ENCODE measurements at places on chromosomes 11 and 22. TPM values are rescaled to one million over a fixed set of nuclear protein-coding genes. Genes with fewer than 3 reads are reported as not detected.

POLD3 gene
- total RNA-seq: 14.0 TPM

SLC1A2 gene
- 0.67 TPM for total RNA-seq

TH gene
- total RNA-seq: not detected

OR2AT4 gene
- total RNA-seq: not detected

COA4 gene
- total RNA-seq: 62.9 TPM

USH1C gene
- 3.9 TPM for total RNA-seq

GRCh38 chr11:9118277-9118676 is 26.9 kb upstream of the SCUBE2 start:
- H3K36me3 ChIP-seq: no peaks in the 10 kb centered on the region
- H3K27ac ChIP-seq: no peak overlapping the region
- H3K27me3 ChIP-seq: no peaks in the 10 kb centered on the region

- no peak overlapping the region for H3K4me3 ChIP-seq
- no peak for DNase-seq
- no peaks in the 10 kb centered on the region for H3K27me3 ChIP-seq
- no peaks in the 10 kb centered on the region for H3K4me1 ChIP-seq
- no peak overlapping the region for H3K27ac ChIP-seq
Measured at GRCh38 chr11:131663405-131664200, 293.2 kb downstream of the NTM start.

DNA sequence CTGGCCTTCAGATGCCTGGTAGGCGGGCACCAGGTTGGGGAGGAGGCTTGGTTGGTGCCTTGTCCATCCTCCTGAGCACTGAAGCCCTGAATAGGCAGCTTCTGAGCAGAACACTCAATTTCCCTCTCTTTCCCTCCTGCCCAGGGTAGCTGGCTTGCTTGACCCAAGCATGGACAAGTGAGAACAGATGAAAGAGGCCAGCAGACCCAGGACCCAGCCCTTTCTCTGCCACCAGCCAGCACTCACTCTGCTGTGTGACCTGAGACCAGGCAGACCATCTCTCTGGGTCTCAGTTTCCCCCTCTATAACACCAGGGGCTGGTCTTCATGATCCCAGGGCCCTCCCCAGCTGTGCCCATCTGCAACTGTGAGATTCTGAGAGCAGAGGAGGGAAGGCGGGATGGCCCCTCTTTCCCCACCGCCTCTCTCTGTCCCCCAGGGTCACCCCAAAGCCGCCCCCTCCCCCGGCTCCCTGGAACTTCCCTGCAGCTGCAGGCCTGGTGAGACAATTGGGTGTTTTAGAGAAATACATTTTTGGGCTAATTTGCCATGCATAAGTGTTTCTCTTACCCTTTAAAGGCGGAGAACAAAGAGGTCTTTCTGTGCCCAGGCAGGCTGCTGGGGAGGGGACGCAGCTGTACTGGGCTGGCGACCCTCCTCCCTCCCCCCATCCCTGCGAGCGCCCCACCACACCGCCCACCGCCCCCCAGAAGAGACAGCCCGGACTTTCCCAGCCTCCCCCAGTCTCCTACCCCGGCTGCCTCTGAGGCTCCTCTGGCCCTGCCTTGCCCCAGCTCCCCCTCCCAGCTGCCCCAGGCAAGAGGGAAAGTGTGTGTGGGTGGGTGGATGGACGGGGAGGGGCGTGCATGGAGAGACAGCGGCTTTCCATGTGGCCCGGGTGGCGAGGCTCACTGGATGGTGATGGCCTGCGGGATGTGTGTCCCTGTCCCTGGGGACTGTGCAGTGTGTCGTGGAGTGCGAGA is 30.8 kb upstream of the PICK1 start:
- H3K36me3 ChIP-seq: no peaks in the 10 kb centered on the region
- H3K4me3 ChIP-seq: no peak overlapping the region
- no peaks in the 10 kb centered on the region for H3K27me3 ChIP-seq
- no peak overlapping the region for H3K27ac ChIP-seq
- peaks cover 26% of the 10 kb centered on the region for H3K4me1 ChIP-seq

- H3K4me1 ChIP-seq: peaks cover 10% of the 10 kb centered on the region
- no peak overlapping the region for H3K4me3 ChIP-seq
- H3K27ac ChIP-seq: no peak overlapping the region
- DNase-seq: no peak
Measured at GRCh38 chr11:130729678-130730300, 186.5 kb downstream of the SNX19 start.

- no peak overlapping the region for H3K27ac ChIP-seq
- H3K27me3 ChIP-seq: no peaks in the 10 kb centered on the region
- peaks cover 7% of the 10 kb centered on the region for H3K36me3 ChIP-seq
- no peaks in the 10 kb centered on the region for H3K4me1 ChIP-seq
- no peak overlapping the region for H3K4me3 ChIP-seq
Measured at GRCh38 chr11:9859554-9860305, 195.9 kb downstream of the SWAP70 start.

- no peaks in the 10 kb centered on the region for H3K4me1 ChIP-seq
- H3K27me3 ChIP-seq: no peaks in the 10 kb centered on the region
- DNase-seq: no peak
- H3K36me3 ChIP-seq: no peaks in the 10 kb centered on the region
Measured at GRCh38 chr11:98964146-98964545, 56.6 kb upstream of the CNTN5 start.

DNA sequence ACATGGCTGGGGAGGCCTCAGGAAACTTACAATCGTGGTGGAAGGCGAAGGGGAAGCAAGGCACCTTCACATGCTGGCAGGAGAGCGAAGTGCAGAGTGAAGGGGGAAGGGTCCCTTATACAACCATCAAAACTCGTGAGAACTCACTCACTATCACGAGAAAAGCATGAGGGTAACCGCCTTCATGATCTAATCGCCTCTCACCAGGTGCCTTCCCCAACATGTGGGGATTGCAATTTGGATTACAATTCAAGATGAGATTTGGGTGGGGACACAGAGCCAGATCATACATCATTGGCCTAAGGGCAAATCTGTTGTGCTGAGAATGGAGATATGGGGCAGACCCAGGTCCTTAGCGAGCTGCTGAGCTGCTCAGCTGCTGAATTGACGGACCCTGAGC is 13.1 kb downstream of the C1QTNF6 start:
- H3K27me3 ChIP-seq: no peaks in the 10 kb centered on the region
- H3K36me3 ChIP-seq: no peaks in the 10 kb centered on the region
- no peak overlapping the region for H3K27ac ChIP-seq
- DNase-seq: no peak

Measured in thyroid gland (tissue), 4 donors.